ENCODE measurements at places on chromosomes 16 and 17.
A peak's percentile ranks its signal among the peaks of the same experiment; 100 is the strongest.

- H3K4me1 ChIP-seq = peaks cover 23% of the 10 kb centered on the region
- H3K27ac ChIP-seq = no peak overlapping the region
- no peaks in the 10 kb centered on the region for H3K27me3 ChIP-seq
These were observed 24.5 kb downstream of the AKAP1 start for GRCh38 chr17:57109393-57110151.

- H3K36me3 ChIP-seq = peaks cover 12% of the 10 kb centered on the region
- H3K27me3 ChIP-seq = no peaks in the 10 kb centered on the region
- no peak overlapping the region for H3K4me3 ChIP-seq
- no peak overlapping the region for H3K27ac ChIP-seq
- H3K4me1 ChIP-seq = peaks cover 14% of the 10 kb centered on the region
These were observed 8.3 kb upstream of the GALK1 start for GRCh38 chr17:75773121-75773807.

DNA sequence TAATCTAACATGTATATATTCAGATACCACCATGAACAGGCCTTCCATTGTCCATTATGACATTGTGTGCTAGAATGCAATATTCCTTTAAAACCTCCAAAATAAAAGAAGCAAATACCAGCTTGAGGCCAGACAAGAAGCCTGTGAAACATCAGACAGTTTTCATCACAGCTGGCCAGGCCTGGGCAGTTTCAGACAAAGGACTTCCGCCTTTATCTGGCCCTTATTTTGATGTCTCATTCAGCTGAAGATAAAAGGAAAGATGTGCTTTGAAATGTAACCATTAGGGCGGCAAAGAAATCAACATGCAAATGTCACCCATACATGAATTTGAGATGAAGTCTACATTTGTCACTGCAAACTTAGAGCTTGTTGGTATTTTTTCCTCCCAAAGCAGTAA, 737.5 kb downstream of the KCNJ2 start:
- H3K27ac ChIP-seq = no peak overlapping the region
- no peaks in the 10 kb centered on the region for H3K36me3 ChIP-seq
- no peaks in the 10 kb centered on the region for H3K27me3 ChIP-seq

- no peaks in the 10 kb centered on the region for H3K36me3 ChIP-seq
- no peaks in the 10 kb centered on the region for H3K27me3 ChIP-seq
- H3K4me1 ChIP-seq = no peaks in the 10 kb centered on the region
- no peak overlapping the region for H3K4me3 ChIP-seq
These were observed 291.3 kb downstream of the CDH13 start for GRCh38 chr16:82917886-82918595.

DNA sequence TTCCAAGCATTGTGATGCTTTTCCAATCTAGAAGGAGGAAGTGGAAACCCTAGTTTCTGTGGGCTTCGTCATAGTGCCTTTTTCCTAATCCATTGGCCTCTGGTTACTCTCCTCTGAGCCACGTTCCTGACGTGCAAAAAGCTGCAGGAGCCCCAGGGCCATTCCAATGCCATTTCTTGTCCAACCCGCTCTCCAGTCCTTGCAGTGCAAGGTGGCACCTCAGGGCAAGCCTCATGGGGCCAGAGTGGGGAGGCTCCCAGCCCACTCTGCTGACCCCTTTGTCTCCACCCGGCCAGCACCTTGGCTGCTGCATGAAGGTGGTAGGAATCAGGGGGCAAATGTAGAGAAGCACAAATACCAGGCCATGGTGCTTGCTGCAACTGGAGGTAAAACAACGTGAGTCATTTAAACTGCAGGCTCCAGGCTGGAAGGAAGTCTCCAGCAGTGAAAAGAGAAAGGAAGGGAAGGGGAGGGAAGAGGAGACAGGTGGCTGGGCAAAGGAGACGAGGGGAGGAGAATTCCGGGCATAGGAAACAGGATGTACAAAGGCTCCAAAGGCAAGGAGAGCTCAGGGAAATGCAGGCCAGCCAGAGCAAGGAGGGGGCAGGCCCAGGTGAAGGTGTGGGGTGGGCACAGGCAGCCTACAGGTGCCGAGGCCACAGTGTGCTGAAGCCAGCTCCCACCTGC, 168.2 kb upstream of the TNRC6C start:
- no peak overlapping the region for H3K4me3 ChIP-seq
- H3K27ac ChIP-seq = no peak overlapping the region
- H3K4me1 ChIP-seq = peaks cover 11% of the 10 kb centered on the region
- H3K36me3 ChIP-seq = no peaks in the 10 kb centered on the region
- peaks cover 84% of the 10 kb centered on the region for H3K27me3 ChIP-seq

DNA sequence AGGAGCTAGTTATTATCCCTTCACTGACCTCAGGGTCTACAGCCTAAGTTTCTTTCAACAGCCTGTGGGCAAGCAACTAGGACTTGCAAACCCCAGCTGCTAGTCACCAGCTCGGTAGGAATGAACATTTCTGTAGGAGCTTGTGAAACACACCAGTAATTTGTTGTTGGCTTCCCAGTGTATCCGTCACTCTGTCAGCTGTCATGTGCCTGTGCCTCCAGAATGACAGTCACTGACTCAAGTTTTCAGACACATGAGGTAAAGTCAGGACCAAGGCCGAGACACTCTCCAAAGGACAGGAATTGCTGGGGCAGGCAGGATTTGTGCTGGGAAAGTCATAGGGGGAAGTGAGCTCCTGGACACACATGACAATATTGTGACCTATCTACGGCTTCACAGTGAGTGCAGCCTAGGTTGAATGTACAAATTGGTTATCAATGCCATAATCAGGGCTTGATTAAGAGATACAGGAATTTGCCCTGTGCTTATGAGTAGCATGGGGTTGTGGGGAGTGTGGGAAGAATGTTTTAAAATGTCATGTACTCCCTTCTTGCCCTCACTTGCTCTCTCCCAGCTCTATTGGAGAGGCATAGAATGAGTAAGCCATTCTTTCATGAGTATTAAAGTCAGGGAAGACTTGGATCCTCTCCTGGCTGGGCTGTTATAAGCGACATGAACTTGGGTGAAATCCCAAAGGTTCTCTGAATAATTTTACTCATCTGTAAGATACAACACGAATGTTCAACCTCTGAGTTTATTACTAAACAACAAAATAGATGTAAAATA, 391.4 kb downstream of the UTP18 start:
- no peak for DNase-seq
- H3K4me3 ChIP-seq = no peak overlapping the region
- no peaks in the 10 kb centered on the region for H3K36me3 ChIP-seq
- no peak overlapping the region for H3K27ac ChIP-seq
- H3K4me1 ChIP-seq = peaks cover 5% of the 10 kb centered on the region

- no peak for DNase-seq
- peaks cover 4% of the 10 kb centered on the region for H3K27me3 ChIP-seq
- no peaks in the 10 kb centered on the region for H3K4me1 ChIP-seq
- no peaks in the 10 kb centered on the region for H3K36me3 ChIP-seq
These were observed 9.0 kb upstream of the ST6GALNAC2 start for GRCh38 chr17:76594690-76595089.

DNA sequence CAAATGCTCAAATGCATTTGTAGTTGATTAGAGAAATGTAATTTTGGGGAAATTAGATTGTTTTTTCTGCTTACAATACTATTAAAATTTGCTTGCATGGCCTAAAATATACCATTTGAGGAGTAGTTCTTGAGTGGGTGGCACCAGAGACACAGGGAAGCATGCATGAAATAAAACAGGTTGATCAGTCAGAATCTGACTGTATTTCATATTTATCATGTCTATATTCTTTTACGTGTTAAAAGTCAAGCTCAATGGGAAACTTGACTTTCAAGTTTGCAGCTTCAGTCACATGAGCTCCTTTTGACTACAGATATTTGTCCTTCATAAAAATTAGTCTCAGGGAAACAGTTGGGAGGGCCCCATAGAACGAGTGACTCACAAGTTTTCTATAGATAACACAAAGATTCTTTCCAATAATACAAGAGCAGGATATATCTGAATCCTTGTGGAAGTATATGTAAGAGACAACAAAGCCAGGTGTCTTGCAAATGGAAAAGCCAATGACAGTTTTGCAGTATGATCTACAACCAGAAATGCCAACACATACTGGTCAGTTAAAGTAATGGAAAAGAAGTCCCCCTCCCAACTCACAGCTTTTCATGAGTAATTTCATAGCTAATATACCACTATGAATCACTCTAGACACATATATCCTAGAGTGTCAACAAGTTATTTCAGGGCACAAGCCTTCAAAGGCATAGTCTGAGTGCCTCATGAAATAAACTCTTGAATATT, 42.2 kb upstream of the CORO6 start:
- no peak overlapping the region for H3K4me3 ChIP-seq
- no peak for DNase-seq
- H3K27me3 ChIP-seq = no peaks in the 10 kb centered on the region
- no peak overlapping the region for H3K27ac ChIP-seq
- peaks cover 8% of the 10 kb centered on the region for H3K4me1 ChIP-seq

DNA sequence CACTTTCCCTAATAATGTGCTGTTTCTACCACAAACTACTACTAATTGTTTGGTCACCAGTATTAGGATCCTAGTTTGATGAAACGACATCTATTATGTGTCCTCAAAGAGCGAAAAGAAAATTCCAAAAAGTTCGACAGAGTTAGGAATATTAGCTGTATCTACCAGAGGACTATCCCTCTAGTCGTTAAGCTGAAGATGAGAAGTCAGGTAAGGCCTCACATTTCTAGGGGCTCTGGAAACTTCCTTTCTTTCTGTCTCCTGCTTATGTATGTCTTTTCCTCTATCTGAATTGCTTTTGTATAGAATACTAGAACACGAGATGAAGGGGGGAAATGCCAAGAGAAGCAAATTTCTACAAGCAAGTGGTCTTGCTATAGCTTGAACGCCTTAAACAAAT, 1.6 kb downstream of the GLG1 start:
- H3K4me3 ChIP-seq = peak overlapping the region; percentile 84
- no peaks in the 10 kb centered on the region for H3K27me3 ChIP-seq
- no peaks in the 10 kb centered on the region for H3K36me3 ChIP-seq
- no peak for DNase-seq
